ENCODE measurements at places on chromosomes 5 and 9.

DNA sequence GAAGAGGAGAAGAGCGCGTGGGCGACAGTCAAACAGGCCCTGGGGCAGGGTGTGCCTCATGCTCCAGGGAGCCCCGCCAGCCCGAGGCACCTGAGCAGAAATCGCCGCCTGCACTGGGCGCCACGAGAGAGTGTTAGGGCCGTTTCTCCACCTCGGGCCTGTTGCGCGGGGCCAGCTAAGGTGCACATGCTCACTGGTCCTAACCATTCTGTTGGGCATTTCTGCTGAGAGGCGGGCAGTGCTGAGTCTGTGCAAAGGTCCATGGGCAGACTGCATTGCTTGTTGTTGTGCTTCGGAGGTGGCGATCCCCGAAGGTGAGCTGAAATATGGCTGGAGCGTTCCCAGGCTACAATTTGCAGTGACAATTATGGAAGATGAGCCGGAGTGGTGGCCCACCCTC is 367.8 kb upstream of the SPATA31A5 start:
- DNase-seq, result no peak

- no peak for DNase-seq
Measured at GRCh38 chr9:96270236-96270744, 31.7 kb downstream of the HSD17B3 start.

- no peak for DNase-seq
Measured at GRCh38 chr9:15404171-15404570, 18.5 kb upstream of the SNAPC3 start.

DNA sequence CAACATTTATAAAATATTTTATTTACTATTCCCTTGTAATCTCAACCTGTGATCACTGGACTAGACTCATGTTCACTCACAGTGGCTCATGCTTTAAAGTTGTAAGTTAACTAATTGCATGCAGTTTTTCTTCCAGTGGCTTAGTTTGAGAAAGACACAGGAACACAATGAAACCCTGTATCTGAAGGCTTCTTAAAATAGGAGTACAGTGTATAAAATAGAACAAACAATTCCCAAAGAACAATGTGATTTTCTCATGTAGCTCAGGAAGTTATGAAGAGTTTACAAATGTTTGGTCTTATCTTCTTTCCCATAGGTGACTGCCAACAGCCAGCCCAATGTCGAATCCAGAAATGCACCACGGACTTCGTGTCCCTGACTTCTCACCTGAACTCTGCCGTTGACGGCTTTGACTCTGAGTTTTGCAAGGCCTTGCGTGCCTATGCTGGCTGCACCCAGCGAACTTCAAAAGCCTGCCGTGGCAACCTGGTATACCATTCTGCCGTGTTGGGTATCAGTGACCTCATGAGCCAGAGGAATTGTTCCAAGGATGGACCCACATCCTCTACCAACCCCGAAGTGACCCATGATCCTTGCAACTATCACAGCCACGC is 5.9 kb downstream of the RGMB start:
- no peak for DNase-seq

GRCh38 chr5:83342465-83342864 is 129.1 kb upstream of the VCAN start:
- no peak for DNase-seq

DNA sequence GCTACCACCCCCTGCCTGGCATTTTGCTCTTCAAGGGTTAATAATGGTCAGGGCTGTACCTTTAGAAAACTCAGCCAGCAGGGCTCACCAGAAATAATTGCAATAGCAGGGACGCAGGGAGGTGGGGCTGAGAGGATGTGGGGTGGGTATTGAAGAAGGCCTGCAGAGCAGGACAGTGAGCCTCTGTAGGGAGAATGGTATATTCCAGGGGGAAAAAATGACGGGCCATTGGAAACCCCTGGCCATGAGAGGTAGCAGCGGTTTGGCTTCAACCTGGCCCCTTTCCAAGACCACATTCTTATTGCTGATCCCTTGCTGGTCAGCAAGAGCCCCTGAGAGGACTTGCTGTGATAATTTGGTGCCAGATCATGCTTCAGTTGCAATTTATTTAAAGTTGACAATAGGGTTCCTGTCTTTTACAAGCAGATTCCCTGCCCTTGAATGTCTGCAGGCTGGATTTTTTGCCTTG is 36.7 kb upstream of the CTNNA1 start:
- no peak for DNase-seq

- no peak for DNase-seq
Measured at GRCh38 chr9:132074736-132075135, 4.9 kb downstream of the MED27 start.

DNA sequence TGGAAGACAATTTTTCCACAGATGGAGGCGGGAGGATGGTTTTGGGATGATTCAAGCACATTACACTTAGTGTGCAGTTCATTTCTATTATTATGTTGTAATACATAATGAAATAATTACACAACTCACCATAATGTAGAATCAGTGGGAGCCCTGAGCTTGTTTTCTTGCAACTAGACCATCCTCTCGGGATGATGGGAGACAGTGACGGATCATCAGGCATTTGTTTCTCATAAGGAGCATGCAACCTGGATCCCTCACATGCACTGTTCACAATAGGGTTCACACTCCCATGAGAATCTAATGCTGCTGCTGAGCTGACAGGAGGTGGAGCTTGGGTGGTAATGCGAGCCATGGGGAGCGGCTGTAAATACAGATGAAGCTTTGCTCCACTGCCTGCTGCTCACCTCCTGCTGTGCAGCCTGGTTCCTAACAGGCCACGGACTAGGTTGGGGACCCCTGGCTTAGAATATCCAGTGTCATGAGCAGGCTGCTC is 1.6 kb downstream of the STKLD1 start:
- DNase-seq, result no peak

- DNase-seq, result no peak
Measured at GRCh38 chr9:86953181-86953580, 5.9 kb upstream of the GAS1 start.

GRCh38 chr9:28781481-28781880 is 1208.2 kb upstream of the C9orf72 start:
- DNase-seq, result no peak

DNA sequence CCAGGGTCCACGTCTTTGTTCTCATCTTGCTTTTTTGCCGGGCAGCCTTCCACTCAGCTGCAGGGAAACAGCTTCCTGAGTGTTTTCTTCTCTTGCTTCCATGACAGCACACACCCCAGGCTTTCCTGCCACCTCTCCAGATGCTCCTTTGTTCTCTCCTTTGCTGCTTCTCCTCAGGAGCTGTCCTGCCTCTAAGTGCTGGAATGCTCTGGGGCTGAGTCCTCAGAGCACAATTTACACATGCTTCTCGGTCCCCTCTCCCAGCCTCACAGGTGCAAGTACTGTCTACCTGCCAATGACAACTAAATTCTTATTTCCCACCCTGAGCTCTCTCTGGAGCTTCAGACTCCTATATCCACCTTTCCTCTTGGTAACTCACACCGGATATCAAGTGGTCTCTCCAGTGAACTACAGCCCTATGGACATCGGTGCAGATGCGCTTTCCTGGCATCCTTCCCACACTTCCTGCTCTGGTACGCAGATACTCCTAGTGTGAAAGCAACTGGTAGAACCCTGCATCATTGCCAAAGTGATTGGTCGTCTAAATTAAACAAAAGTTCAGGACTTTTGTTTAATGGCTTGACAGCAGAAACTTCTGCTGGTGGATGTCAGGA is 13.4 kb upstream of the ACSL6 start:
- DNase-seq, result no peak

GRCh38 chr5:13993926-13994325 is 49.4 kb upstream of the DNAH5 start:
- no peak for DNase-seq

DNA sequence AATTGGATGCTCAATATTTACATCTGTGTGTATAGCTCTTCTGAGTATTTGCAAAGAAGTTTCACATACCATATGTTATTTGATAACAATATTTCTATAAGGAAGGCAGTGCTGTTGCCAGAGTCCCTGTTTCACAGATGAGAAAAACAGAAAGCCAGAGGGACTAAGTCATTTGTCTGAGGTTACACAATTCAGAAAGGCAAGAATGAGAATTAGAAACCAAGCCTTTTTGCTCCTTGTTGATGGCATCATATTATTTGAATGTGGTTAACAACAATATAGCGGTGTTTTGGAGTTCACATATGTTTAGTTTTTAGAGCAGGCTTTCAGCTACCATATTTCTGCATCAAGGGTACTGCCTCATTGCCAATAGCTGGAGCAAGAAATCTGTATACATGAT is 110.9 kb upstream of the PRLR start:
- DNase-seq, result no peak

GRCh38 chr5:150992705-150993104 is 27.7 kb upstream of the GPX3 start:
- no peak for DNase-seq

DNA sequence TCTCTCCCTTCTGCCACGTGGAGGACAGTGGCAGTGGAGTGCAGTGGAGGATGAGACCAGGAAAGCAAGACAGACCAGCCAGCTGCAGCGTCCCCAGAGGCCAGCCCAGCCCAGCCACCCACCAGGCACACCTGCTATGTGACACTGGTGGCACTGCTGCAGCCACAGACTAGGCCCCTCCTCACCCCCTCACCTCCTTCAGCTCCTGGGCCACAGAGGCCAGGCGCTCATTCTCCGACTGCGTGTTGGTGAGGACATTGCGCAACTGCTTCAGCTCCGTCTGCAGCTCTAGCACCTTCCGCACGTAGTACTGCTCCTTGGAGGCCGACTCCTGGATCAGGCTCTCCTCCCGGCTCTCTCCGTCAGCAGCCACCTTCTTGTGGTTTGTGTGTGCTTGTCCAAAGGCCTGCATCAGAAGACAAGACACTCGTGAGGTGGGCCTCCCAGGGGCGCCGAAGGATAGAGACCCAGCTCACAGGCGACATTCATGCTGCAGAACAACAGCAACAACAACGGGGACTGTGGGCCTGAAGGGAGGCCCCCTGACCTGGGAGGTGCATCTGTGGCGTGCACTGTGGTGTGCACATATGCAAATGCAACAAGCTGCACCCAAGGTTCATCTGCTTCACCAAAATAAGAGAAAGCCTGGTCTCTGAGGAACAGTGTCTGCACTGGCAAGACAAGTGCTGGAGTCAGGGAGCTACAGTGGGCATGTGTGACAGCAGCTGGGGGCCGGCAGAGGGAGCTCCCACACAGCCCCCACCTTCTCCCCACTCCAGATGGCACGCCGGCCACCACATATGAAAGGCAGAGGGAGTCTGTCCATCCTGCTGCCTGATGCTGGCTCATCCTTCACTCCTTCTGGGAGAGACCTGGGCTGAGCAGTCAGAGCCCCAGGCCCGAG is 35.5 kb downstream of the BICD2 start:
- DNase-seq, result peak; percentile 52

GRCh38 chr5:130035388-130035787 is 131.1 kb downstream of the CHSY3 start:
- DNase-seq, result no peak

DNA sequence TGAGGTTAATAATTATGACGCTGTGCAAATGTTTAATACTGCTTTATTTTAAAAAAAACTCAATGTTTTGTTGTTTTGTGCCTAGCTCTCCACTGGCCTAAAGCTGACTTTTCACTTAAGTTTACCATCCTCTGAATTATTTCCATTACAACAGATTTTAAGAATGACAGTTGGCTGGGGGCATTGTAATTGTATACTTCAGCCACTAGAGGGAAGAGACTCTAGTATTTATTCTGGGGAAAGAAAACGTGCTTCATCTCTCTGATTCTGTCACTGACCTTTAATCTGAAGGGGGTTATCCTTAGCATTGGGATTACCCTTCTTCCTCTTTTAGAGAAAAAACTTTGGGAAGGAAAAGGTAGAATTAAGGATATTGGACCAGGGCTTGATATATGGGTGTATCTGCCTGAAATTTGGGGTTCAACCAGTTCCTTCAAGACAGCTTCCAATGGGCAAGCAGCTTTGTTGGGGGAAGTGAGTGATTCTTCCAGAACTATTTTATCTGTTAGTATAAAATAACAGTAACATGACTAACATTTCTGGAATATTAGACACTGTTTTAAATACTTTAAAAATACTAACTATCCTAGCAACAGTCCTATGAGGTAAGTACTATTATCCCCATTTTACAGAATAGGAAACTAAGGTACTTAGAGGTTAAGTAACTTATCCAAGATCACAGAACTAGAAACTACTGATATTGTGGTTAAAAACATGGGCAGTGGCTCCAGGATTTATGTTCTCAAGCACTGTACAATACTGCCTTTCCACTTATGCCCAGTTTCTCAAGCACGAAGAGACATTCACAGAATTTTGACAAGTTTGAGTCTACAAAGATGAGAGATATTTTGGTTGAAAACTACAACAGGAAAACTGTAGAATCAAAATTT is 208.4 kb downstream of the CD180 start:
- DNase-seq, result no peak

DNA sequence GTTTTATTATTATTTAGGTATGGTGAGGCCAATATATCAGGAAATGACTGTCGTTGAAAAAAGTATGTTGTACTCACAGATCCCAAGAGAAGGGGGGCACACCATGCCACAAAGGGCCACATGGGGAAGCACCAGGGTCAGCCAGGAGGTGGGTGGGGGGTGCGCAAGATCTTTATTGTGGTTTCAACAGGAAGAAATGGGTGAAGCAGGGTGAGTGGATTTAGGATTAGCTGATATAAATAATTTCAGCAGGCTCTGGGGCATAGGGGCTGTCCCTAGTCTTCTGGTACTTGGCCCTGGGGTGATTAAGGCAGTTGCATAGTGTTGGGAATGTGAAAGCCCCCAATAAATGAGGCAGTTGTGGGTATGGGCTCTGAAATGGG is 8.6 kb downstream of the PDCD1LG2 start:
- no peak for DNase-seq

DNA sequence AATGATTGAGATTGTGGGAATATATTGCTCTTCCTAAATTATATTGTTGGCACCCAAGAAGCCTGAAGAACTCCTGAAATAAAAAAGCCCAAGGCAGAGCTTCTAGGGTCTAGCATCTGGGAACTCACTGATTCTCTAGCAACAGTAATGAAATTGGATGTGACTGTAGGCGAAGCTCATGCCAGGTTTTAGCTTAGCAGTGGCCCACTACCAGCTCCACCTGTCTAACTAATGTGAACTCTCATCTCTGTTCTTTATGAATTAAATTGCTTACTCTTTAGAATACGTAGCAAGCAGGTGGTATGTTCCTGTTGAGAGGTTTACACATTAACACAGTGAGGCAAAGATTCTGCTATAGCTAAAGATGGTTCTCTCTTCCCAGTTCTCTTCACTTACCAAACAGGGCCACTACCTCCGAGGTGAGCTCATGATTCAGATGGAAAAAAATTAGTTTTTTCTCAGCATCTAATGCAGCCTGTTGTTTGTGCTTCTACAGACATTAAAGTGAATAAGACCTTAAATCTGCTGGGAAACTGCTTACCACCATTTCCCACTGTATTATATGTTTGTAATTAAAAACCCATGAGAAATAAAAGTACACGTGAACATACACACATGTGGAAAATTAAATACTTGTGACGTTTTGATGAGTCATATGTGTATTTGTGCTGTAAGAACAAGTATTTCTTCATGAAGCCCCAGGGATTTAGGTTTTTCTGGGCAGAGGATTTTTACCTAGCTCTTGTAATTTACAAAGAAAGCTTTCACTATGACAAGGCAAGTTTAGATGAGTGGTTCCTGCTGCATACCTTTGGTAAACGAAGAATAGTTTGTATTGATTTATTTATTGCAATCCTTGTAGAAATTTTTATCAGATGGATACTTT is 360.1 kb downstream of the KDM4C start:
- DNase-seq, result no peak

GRCh38 chr5:68708156-68708841 is 385.5 kb upstream of the SLC30A5 start:
- DNase-seq, result no peak

- no peak for DNase-seq
Measured at GRCh38 chr5:94469894-94470329, 148.5 kb downstream of the KIAA0825 start.
